ENCODE measurements at places on chromosomes 11 and 22. TPM values are rescaled to one million over a fixed set of nuclear protein-coding genes. Genes with fewer than 3 reads are reported as not detected.

- H3K4me1 ChIP-seq, result no peaks in the 10 kb centered on the region
- no peak overlapping the region for H3K27ac ChIP-seq
- H3K36me3 ChIP-seq, result no peaks in the 10 kb centered on the region
- no peak overlapping the region for H3K4me3 ChIP-seq
- DNase-seq, result no peak
Measured at GRCh38 chr11:62054484-62055121, 69.2 kb upstream of the INCENP start.

DNA sequence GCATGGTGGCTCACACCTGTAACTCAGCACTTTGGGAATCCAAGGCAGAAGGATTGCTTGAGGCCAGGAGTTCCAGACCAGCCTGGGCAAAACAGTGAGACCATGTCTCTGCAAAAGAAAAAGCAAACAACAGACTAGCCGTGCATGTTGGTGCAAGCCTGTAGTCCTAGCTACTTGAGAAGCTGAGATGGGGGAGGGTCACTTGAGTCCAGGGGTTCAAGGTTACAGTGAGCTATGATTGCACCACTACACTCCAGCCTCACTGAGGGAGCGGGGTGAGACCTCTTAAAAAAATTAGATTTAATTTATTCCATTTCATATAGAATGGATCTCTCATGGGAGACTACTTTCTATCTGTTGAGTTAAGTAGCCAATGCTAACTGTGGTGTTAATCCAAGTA lies 50.4 kb downstream of the DDX10 start:
- H3K27me3 ChIP-seq, result no peaks in the 10 kb centered on the region
- H3K4me1 ChIP-seq, result no peaks in the 10 kb centered on the region
- H3K36me3 ChIP-seq, result no peaks in the 10 kb centered on the region
- H3K27ac ChIP-seq, result no peak overlapping the region
- no peak for DNase-seq

Gene SMIM35
- not detected for total RNA-seq

Gene GLYATL1
- total RNA-seq, result not detected
